Panc1 (cell line): ENCODE measurements at places on chromosomes 3 and 15. TPM values are rescaled to one million over a fixed set of nuclear protein-coding genes. Genes with fewer than 3 reads are reported as not detected.
A peak's percentile ranks its signal among the peaks of the same experiment; 100 is the strongest.

- no peaks in the 10 kb centered on the region for H3K4me1 ChIP-seq
- no peak overlapping the region for H3K4me3 ChIP-seq
- no peak for DNase-seq
- no peak overlapping the region for H3K27ac ChIP-seq
- H3K36me3 ChIP-seq, result no peaks in the 10 kb centered on the region
These were observed 42.2 kb downstream of the TM2D3 start for GRCh38 chr15:101609742-101610610.

Gene DNASE1L3
- not detected for total RNA-seq

- H3K27ac ChIP-seq, result no peak overlapping the region
- no peak overlapping the region for H3K4me3 ChIP-seq
- DNase-seq, result no peak
- H3K4me1 ChIP-seq, result peaks cover 14% of the 10 kb centered on the region
- H3K36me3 ChIP-seq, result no peaks in the 10 kb centered on the region
These were observed 158.3 kb upstream of the CGNL1 start for GRCh38 chr15:57217778-57218598.

Gene ARHGAP31
- total RNA-seq, result 7.6 TPM

DNA sequence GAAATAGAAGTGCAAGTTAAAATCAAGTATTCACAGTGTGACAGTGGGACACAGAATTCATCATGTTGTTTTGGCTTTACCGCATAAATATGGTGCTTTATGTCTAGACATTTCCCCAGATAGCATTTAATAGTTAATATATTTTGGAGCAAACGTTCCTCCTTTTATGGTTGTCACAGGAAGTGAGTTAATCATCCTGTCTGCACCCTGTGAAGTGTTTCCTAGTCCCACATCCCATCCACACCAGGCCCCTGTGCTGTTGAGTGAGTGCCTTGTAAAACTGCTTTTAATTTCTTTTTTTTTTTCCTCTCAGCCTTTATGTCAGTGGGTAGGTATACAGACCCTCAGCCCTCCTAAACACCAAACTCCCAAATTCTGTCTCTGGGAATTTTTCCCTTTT lies 393.7 kb downstream of the FEZF2 start:
- H3K4me3 ChIP-seq, result no peak overlapping the region
- H3K27me3 ChIP-seq, result no peaks in the 10 kb centered on the region
- no peak for DNase-seq
- no peaks in the 10 kb centered on the region for H3K36me3 ChIP-seq
- H3K4me1 ChIP-seq, result no peaks in the 10 kb centered on the region

Gene ZKSCAN7
- not detected for total RNA-seq

GRCh38 chr15:74531144-74531811 lies 9.7 kb upstream of the ARID3B start:
- H3K27ac ChIP-seq, result no peak overlapping the region; the same call in none of the 2 replicates
- H3K4me1 ChIP-seq, result peaks cover 9% of the 10 kb centered on the region; the same call in 1 of the 2 replicates
- H3K27me3 ChIP-seq, result no peaks in the 10 kb centered on the region
- H3K36me3 ChIP-seq, result no peaks in the 10 kb centered on the region

GRCh38 chr3:161920196-161920595 lies 423.6 kb downstream of the OTOL1 start:
- no peaks in the 10 kb centered on the region for H3K36me3 ChIP-seq
- peaks cover 4% of the 10 kb centered on the region; the same call in 1 of the 2 replicates for H3K4me1 ChIP-seq
- no peak overlapping the region for H3K4me3 ChIP-seq
- DNase-seq, result no peak
- no peaks in the 10 kb centered on the region for H3K27me3 ChIP-seq

Gene ACTC1
- not detected for total RNA-seq

Gene PRICKLE2
- total RNA-seq, result 0.26 TPM

Gene ARHGEF26
- total RNA-seq, result 2.0 TPM

Gene PLD1
- total RNA-seq, result 20.6 TPM

Gene SOX14
- total RNA-seq, result not detected

Gene CCR8
- not detected for total RNA-seq

DNA sequence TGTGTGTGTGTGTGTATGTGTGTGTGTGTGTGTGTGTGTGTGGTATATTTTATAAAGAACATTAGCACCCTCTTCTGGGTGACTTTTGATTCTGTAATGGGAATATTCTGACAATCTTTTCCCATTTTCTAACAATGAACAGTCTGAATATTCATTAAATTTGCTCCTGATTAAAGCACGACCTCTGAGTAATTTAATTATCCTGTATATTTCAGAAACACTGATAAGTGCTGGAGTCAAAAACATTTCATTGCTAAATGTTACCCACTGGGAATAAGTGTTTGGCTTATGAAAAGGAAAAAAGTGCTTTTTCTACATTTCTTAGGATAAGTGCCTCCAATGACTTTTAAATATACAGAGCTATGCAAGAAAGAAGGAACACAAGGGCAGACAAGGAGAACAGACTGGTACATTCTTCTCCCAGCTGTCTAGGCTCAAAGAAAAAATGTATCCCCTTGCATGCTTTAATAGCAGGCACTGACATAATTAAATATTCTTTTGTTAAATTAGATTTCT lies 32.3 kb upstream of the SYNPR start:
- H3K27ac ChIP-seq, result no peak overlapping the region
- H3K36me3 ChIP-seq, result no peaks in the 10 kb centered on the region
- H3K4me3 ChIP-seq, result no peak overlapping the region
- H3K27me3 ChIP-seq, result no peaks in the 10 kb centered on the region

DNA sequence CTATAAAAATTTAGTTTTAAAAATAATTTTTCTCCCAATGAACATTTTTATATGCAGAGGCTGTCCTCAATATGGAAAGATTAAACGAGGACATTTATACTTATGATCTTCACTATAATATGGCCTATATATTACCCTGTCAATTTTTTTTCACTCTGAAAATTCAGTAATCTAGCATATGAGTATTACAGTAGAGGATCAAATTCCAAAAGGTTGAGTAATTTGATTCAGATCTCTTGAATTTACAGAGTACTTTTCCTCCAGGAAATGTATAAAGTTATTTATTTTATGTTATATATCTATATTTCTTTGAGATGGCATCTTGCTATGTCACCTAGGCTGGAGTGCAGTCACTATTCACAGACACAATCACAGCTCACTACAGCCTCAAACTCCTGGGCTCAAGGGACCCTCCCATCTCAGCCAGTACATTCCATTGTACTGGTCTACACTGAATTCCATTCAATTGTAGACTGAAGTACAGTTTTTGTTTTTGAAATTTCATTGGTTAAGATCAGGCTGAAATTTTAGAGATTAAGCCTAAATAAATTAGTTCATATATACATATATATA lies 16.3 kb upstream of the TRPM7 start:
- no peaks in the 10 kb centered on the region for H3K27me3 ChIP-seq
- no peak overlapping the region for H3K4me3 ChIP-seq
- H3K36me3 ChIP-seq, result no peaks in the 10 kb centered on the region
- no peaks in the 10 kb centered on the region for H3K4me1 ChIP-seq
- DNase-seq, result no peak

DNA sequence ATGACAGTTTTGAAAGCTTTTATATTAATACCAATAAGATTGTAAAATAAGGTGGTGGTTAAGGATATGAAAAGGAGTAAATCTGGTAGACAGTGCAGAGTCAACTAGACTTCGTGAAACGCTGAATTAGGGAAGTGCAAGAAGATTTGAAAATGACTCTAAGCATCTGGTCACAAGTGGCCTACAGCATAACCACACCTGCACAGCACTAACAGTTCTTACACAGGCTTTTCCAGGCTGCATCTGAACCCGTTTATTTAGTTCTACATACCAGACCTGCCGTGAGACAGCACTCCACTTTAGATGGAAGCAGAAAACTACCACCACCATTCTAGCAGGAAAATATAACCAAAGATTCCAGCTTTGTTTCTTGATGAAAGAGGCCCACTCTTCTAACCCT lies 1.9 kb downstream of the DMXL2 start:
- H3K27ac ChIP-seq, result peak overlapping the region; percentile 93
- peaks cover 24% of the 10 kb centered on the region for H3K4me1 ChIP-seq
- no peak for DNase-seq
- H3K36me3 ChIP-seq, result no peaks in the 10 kb centered on the region; the same call in none of the 2 replicates

DNA sequence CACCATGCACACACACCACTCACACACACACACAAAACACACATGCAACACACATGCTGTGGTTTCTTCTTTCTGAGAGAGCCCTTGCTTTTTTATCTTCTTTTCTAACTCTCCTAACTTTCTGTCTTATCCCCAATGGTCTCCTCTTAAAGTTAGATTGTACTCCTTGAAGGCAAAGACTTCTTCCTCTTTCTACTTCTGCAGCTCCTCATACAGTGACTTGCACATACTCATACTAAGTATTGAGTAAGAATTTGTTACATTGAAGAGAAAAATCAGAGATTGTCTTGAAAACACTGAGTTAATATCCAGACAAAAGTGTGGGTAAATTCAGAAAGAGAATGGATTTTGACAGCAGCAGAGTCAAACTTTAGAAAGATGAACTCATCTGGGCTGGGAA lies 64.4 kb downstream of the GTPBP8 start:
- no peak overlapping the region for H3K27ac ChIP-seq
- peaks cover 5% of the 10 kb centered on the region for H3K27me3 ChIP-seq
- H3K4me1 ChIP-seq, result no peaks in the 10 kb centered on the region
- no peak for DNase-seq
- H3K4me3 ChIP-seq, result no peak overlapping the region

- H3K4me1 ChIP-seq, result no peaks in the 10 kb centered on the region
- no peak overlapping the region for H3K4me3 ChIP-seq
- no peak overlapping the region for H3K27ac ChIP-seq
- no peak for DNase-seq
- H3K27me3 ChIP-seq, result no peaks in the 10 kb centered on the region
These were observed 19.0 kb downstream of the XYLB start for GRCh38 chr3:38365469-38366062.

Gene PSMD2
- 536 TPM for total RNA-seq

GRCh38 chr3:32157600-32158264 lies 51.3 kb downstream of the GPD1L start:
- H3K27me3 ChIP-seq, result no peaks in the 10 kb centered on the region
- no peaks in the 10 kb centered on the region for H3K36me3 ChIP-seq
- no peaks in the 10 kb centered on the region for H3K4me1 ChIP-seq
- DNase-seq, result no peak

Gene RETNLB
- total RNA-seq, result not detected

DNA sequence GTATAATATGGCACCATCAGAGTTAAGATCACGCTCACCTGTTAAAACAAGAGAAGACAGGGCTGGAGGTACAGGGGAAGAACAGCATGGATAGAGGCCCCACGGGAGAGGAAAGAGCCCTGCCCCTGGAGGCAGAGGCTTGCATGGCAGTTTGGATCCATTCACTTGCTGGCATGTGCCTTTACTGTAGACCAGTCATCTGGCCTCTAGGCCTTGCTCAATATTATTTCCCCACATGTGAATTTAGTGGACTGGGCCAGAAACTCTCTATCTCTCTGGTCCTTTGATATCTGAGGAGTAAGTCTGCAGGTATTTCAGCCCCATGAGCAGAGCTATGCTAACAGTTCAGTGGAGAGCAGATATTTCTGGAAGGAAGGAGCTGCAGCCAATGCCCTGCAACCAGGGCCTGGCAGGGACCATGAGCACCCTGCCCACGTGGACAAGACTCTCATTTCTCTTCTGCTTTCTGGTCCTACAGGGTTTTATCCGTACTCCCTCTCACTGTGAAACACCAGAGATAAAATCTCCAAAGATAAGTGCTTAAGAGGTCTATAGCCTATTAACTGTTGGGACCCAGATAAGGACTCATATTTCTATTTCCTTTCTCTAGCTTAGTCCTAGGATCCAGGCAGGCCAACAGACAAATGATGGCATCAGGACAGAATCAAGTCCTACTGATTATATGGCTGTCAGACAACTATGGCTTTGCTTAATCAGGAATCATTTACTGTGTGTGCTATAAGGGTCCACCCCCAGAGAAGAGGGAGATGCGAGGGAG lies 65.0 kb downstream of the CLDN11 start:
- H3K27me3 ChIP-seq, result peaks cover 5% of the 10 kb centered on the region; the same call in 1 of the 2 replicates
- no peaks in the 10 kb centered on the region for H3K36me3 ChIP-seq
- no peak overlapping the region for H3K4me3 ChIP-seq
- no peaks in the 10 kb centered on the region for H3K4me1 ChIP-seq
- DNase-seq, result no peak

DNA sequence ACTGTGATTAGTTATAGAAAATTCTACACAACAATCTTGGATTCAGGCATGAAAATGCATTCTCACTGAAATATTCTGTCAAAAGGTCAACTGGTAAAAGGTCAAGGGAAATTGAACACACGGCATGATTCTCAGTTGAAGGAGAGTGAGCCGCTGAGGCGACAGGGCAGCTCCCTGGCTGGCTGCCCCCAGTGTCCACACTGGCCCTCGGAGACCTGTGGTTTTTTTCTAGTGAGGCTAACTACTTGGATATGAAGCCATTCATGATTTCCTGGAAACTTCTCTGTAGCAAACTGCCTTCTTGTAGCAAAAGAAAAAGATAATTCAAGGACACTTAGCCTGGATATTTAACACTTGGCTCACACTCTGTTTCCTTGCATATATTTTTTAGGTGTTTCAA lies 37.2 kb downstream of the AADACL2 start:
- H3K4me3 ChIP-seq, result no peak overlapping the region
- H3K27me3 ChIP-seq, result no peaks in the 10 kb centered on the region
- no peaks in the 10 kb centered on the region for H3K4me1 ChIP-seq

DNA sequence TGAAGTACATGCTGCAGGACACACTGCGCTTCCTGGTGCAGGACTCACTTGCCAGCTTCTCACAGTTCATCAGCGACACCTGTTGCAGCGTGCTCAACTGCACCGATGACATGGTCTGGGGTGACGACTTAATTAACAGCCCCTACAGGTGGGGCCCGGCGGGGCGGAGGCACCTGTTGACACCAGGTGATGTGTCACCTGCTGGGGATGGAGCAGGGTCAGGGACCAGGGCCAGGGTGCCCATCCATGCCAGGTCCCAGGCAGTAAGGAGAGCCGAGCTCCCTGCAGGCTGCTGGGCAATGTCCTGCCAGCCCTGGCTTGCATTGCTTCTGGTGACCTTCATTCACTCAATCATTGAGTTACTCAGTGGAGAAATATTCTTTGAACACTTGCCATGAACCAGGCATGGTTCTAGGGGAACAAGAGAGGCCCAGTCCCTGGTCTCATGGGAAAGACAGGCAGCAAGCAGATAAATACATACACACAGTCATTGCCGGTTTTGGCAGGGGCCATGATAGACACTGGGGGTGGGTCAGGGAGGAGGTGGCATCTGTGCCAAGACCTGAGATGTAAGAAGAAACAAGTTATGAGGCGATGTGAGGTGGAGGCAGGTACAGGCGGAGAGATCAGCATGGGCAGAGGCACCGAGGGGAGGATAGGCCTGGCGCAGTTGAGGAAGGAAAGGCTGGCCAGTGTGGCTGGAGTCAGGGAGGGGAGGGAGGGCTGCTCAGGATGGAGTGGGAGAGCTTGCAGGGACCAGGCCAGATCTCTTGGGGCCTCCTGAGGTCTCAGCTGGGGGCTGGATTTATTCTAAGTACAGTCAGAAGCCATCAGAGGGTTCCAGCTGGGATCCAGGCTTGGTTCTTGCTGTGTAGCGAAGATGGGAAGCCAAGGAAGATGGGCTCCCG lies 30.8 kb downstream of the DNAH1 start:
- DNase-seq, result no peak
- no peaks in the 10 kb centered on the region for H3K36me3 ChIP-seq
- H3K27me3 ChIP-seq, result no peaks in the 10 kb centered on the region
- no peak overlapping the region for H3K27ac ChIP-seq

Gene CDHR4
- total RNA-seq, result not detected
